ENCODE measurements at places on chromosomes 4 and X.

GRCh38 chrX:112636951-112637581 is 42.7 kb downstream of the LHFPL1 start:
- no peak for DNase-seq

GRCh38 chr4:38092701-38093100 is 132.5 kb downstream of the PTTG2 start:
- no peak for DNase-seq

- no peak for DNase-seq
Measured at GRCh38 chr4:2587213-2587823, 50.9 kb downstream of the FAM193A start.

DNA sequence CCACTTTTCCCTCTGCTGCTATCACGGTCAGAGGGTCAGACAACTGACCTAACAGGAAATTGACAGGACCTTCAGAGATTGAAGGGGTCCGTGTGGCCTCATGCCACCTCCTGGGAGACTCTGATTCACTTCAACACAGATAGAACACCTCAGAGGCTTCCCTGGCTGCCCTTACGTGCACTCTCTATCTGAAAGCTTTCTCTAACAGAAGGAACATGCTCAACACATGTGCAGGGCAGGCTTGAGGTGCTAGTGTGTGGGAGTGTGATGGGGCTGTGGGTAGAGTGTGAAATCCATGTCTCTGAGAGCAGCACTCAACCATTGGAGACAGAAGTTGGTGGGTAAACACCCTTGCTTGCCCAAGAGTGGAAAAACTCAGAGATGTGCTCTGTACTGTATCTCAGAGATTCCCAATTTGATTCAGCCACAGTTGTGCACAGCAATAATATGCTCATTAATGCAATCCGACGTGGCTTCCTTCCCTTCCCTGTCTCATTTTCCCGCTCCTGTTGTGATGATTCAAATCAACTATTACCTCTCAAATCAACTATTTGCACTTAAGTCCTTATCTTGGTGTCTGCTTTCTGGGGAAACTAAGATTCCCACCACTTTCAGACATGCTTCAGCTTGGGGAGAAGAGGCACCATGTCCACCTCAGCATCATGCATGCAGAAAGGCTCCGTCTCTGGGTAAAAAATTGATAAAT is 62.0 kb upstream of the MAGEB2 start:
- DNase-seq: no peak

DNA sequence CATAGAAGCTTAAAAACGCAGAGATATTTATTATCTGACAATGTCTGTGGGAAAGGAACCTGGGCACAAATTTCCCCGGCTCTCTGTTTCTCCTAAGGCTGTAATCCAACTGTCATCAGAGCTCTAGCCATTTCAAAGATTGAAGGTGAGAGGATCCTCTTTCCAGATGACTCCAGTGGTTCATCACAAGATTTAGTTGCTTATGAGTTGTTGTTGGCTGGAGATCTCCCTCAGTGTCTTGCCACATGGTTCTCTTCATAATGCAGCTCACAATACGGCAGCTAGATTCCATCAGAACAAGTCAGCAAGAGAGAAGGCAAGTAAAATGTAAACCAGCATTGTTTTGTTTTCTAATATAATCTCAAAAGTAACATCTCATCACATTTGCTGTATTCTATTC is 369.4 kb downstream of the GASK1B start:
- DNase-seq: no peak

DNA sequence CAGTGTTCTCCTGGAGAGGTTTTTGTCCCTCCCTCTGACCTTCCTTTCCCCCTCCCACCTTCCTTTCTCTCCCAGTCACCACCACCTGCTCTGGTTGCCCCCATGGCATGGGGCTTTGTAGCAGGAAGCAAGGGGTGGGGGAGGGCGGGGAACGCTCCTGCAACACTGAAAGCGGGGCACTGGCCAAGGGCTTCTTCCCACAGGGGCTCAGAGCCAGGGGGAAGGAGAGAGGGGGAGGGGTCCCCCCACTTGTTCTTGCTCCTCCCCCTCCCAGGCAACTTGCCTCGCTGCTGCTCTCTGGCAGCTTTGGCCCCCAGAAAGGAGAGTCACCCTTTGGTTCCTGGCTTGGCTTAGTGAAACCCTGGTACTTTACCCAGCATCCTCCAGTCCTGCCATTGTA is 48.4 kb downstream of the BCORL1 start:
- no peak for DNase-seq

- no peak for DNase-seq
Measured at GRCh38 chrX:124354648-124355047, 8.3 kb downstream of the SH2D1A start.

GRCh38 chr4:73527196-73527595 is 45.7 kb downstream of the AFM start:
- DNase-seq: no peak

DNA sequence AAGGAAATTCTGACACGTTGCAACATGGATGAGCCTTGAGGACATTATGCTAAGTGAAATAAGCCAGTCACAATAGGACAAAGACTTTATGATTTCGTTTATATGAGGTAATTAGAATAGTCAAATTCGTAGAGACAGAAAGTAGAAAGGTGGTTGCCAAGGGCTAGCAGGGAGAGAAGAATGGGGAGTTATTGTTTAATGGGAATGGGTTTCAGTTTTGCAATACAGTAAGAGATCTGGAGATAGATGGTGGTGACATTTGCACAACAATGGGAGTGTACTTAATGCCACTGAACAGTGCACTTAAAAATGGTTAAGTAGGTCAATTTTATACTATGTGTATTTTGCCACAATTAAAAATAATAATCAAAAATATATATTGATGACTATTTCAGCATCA is 43.4 kb upstream of the TMEM154 start:
- DNase-seq: no peak

DNA sequence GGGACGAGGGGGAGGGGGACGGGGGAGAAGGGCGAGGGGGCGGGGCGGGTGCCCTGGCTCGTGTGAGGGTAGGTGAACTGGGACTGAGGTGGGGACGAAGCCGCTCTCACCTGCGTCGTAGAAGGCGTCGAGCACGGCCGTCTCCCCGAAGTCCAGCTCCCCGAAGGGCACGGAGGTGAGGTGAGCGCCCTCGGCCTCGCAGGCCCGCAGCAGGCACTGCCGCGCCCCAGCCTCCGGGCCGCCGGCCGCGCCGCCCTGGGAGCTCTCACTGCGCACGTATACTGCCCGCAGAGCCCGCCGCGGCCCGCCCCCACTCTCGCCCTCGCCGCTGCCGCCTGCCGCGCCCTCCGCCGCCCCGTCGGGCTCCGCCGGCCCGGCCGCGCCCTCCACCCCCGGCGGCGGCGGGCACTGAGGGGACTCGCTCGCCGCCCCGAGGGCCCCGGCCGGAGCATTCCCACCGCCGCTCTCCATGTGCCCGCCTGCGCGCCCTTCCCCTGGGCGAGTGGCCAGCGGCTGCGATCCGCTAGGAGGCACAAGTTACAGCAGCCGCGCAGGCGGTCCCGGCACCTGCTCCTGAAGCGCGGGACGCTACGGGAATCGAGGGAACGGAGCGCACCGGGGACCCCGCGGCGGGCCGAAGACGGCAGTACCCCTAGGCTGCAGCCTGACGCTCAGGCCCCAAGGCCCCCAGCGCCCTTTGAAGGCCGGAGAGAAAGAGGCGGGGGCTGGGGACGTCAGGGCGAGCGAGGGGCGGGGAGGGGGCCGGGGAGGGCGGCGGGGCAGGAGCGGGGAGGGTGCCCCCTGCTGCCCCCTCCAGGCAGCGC is at the start of gene MAP3K15:
Gene MAP3K15, minus strand, starts transcription at position 718 of the 824 bp plus-strand sequence. Its CDS starts 247 bp downstream, at position 471.
- DNase-seq: no peak

DNA sequence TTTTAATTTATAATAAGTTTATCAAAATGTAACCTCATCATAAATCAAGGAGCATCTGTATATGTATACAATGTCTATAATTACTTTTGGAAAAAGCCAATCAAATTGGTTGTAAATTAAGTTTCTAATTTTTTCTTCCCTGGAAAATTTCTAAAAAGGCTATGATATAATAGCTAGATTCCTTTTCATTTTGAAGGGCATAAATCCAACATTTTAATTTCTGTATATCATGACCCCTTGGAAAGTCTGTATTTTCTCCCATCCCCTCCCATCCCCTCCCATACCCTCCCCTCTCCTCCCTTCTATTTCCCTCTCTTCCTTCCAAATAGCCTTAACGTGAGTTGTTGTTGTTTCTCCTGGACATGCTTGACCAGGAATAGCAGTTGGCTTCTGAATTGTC is 247.1 kb upstream of the FSTL5 start:
- no peak for DNase-seq

DNA sequence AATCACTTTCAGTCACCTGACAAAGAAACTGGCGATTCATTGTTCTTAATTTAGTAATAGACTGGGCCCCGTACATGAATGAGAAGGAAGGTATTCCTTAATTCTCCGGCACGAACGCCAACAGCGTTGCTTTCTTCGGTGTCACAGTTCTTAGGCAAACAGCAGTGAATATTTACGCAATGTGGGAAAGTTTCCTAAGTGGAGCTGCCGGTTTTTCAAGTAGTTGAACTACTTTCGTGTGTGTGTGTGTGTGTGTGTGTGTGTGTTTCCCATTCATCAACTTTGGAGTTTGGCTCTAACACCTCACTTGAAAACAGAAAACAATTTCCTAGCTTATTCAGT is 651 bp downstream of the NXT2 start:
- DNase-seq: no peak

GRCh38 chr4:81664079-81664478 is 192.4 kb upstream of the RASGEF1B start:
- DNase-seq: no peak

- DNase-seq: no peak
Measured at GRCh38 chr4:6907658-6908191, 1.9 kb upstream of the TBC1D14 start.

GRCh38 chr4:148982200-148982599 is 540.0 kb upstream of the NR3C2 start:
- no peak for DNase-seq

DNA sequence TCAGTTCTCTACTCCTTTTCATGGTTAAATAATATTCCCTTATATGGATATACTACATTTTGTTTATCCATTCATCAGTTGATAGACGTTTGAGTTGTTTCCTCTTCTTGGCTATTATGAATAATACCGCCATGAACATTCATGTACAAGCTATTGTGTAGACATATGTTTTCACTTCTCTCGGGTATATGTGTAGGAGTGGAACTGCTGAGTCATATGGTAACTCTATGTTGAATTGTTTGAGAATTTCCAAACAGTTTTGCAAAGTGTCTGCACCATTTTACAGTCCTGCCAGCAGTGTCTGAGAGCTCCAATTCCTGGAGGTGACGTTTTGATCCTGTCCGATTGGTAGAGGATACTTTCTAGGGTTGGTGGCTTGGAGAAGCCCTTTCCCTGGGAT is 23.6 kb downstream of the PLAC1 start:
- DNase-seq: no peak

Measured in stimulated activated CD8-positive, alpha-beta memory T cell treated with anti-CD3 and anti-CD28 coated beads, Interleukin-15, amount 100 ng/mL, for 24 hours (primary cell).